ENCODE measurements at places on chromosomes 6 and 20. TPM values are rescaled to one million over a fixed set of nuclear protein-coding genes. Genes with fewer than 3 reads are reported as not detected.

GNAS-AS1 gene
- polyA plus RNA-seq, result 1.1 TPM

DNA sequence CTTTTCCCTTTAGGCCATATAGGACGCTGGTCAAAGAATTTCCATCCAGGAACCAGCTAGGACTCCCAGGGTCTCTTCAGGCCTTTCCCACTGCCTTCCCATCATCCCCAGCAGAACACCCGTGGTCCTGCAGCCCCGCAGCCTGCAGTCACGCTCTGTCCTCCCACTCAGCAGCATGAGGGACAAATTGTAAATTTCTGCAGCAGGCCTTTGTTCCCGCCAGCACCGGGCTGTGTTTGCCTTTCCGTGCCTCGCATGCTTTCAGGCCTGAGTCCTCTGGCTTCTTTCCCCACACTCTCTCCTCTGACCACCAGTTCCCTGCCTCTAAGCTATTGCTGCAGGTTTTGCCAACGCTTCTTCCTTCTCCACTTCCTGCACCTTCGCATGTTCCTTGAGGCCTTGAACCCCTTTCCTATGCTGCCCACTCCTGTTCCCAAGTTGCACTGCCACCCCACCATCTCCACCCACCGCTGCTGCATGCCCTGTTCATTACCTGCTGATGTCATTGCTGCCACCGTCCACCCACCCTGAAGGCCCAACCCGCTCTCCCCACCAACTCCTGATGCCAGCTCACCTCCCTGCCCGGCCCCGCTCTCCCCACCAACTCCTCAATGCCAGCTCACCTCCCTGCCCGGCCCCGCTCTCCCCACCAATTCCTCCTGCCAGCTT lies 49.8 kb downstream of the RNASET2 start:
- no peak for DNase-seq

- DNase-seq, result no peak
Measured at GRCh38 chr6:127518710-127519468, at the start of gene MTCL3. MTCL3 (minus strand) TSS chr6:127519335.

TGIF2 gene
- 59.5 TPM for polyA plus RNA-seq

- no peak for DNase-seq
Measured at GRCh38 chr6:167769408-167770190, 57.1 kb upstream of the AFDN start.

GRCh38 chr6:56525974-56526789 lies 116.5 kb downstream of the DST start:
- DNase-seq, result no peak

DNA sequence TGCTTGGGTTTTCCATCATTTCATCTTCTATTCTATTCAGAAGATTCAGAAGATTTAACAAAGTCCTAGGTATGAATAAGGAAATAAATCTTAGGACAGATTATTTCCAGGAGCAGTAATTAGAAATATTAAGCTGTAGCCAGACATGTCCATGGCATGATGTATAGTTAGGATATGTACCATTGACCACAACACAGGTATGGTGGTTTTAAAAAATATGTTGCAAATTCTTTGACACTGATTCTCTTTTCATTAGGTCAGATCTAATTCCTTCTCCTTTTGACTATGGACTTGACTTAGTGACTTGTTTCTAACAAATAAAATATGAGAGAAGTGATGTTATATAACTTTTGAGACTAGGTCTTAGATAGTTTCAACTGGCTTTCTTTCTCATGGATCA lies 23.5 kb upstream of the PDE7B start:
- DNase-seq, result no peak

DNA sequence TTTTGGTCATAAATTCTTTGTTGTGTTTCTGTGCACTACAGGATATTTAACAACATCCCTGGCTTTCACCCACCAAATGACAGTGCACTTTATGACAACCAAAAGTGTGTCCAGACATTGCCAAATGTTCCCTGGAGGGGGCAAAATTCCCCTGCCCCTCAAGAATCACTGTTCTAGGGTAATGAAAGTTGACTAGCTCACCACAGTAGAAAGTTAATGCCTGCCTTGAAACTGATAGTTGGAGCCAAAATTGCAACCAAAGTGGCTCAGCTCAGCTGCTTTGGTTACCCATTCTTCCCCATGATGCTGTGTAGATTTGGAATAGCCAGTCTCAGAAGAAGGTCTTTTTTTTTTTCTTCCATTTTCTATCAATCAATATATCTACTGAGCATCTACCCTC lies 150.6 kb downstream of the RALGAPA2 start:
- no peak for DNase-seq

CAP2 gene
- polyA plus RNA-seq, result 15.8 TPM

- DNase-seq, result no peak
Measured at GRCh38 chr6:118895261-118895560, 1.3 kb downstream of the ASF1A start.

- no peak for DNase-seq
Measured at GRCh38 chr6:24183584-24183983, 57.6 kb downstream of the NRSN1 start.

- DNase-seq, result peak; percentile 21
Measured at GRCh38 chr20:46709459-46710152, at the start of gene SLC2A10. SLC2A10 (plus strand) TSS chr20:46709649; CDS start chr20:46709737, 88 bp downstream.

DNA sequence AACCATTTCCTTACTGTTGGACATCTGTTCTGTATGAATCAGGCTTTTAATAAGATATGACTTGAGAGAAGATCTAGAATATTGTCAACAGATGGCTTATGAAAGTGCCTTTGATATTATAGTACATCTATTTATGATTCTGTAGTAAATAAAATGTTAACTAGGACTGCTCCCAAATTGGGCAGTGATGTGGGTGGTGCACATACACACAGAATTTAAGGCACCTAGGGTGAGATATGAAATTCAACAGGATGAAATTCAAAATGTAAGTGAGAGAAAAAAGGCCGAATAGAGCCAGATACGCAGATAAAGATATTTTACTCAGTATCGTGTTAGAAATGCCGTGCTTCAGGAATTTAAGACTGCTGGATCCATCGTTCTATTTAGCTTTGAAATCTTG lies 26.3 kb downstream of the FAM50B start:
- no peak for DNase-seq

GRCh38 chr6:131821010-131821807 lies 13.4 kb downstream of the ENPP1 start:
- no peak for DNase-seq

DNA sequence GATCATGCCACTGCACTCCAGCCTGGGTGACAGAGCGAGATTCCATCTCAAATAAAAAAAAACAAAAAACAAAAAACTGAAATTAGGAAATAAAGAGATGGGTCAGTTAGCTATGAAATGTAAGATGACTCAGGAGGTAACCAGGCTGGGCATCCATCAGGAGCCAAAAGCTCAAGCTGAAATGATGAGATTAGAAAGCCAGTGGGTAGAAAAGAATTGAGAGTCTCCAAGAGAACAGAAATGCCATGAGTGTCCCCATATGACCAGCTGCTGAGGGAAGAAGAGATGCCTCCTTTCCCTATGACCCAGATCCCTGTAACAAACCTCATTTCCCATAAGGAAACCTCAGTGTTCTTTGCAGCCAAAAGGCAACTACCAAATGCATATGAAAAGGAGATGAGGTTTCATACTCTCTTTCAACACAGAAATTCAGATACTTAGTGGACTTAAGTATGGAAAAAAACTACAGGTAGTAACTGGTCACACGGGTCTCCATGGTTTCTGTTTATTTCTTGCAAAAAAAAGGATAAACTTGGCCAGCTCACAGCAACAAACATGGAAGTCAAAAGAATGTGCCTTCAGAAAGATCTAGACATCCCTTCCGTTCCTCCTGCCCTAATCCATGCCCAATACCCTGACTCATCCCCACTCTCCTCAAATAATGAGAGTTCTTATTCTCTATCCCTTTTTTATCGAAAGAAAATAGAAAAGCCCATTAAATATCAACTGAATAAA lies 8.1 kb downstream of the ARHGAP18 start:
- no peak for DNase-seq

LGSN gene
- 1.5 TPM for polyA plus RNA-seq
